ENCODE measurements at places on chromosomes 3 and 15. TPM values are rescaled to one million over a fixed set of nuclear protein-coding genes. Genes with fewer than 3 reads are reported as not detected.

Gene TUSC7
- not detected for total RNA-seq

Gene TLR9
- 0.16 TPM for total RNA-seq

Gene PPCDC
- 7.2 TPM for total RNA-seq

Gene NLGN1
- 18.3 TPM for total RNA-seq

Gene IL5RA
- 0.40 TPM for total RNA-seq

Gene CTXND1
- 5.6 TPM for total RNA-seq

Gene ADPRH
- total RNA-seq, result 10.9 TPM

Gene ACTRT3
- total RNA-seq, result 0.57 TPM

Gene ATP13A5
- total RNA-seq, result not detected

Gene POLG
- total RNA-seq, result 49.4 TPM

Gene CCDC54
- not detected for total RNA-seq

Gene ISLR
- 16.2 TPM for total RNA-seq

Gene HCLS1
- total RNA-seq, result 9.4 TPM

Gene FANCD2OS
- total RNA-seq, result not detected

Gene SENP8
- 4.2 TPM for total RNA-seq

Gene CPLX3
- total RNA-seq, result 0.67 TPM

Gene SLC2A2
- total RNA-seq, result not detected

Gene ANKRD63
- not detected for total RNA-seq

Gene HRH1
- total RNA-seq, result 4.8 TPM

Gene ACTC1
- 11,631 TPM for total RNA-seq

Gene OR5K2
- not detected for total RNA-seq

Gene NANOGP8
- not detected for total RNA-seq

Gene LDHAL6B
- total RNA-seq, result not detected

Gene AADAC
- not detected for total RNA-seq
